ENCODE measurements at places on chromosomes 2 and 18. TPM values are rescaled to one million over a fixed set of nuclear protein-coding genes. Genes with fewer than 3 reads are reported as not detected.

DNA sequence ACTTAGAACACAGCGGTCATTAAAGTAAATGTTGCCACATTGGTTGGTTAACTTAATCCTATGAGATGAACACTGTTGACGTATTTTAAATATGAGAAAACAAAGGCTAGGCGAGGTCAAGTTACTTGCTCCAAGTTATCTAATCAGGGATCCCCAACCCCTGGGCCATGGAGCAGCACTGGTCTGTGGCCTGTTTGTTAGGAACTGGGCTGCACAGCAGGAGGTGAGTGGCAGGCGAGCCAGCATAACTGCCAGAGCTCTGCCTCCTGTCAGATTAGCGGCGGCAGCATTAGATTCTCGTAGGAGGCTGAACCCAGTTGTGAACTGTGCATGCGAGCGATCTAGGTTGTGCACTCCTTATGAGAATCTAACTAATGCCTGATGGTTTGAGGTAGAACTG is 878.9 kb downstream of the CPS1 start:
- no peak for DNase-seq

Gene PID1
- 5.7 TPM for polyA plus RNA-seq

- DNase-seq: no peak
Measured at GRCh38 chr2:172639823-172640222, 83.9 kb downstream of the PDK1 start.

- DNase-seq: no peak
Measured at GRCh38 chr2:161139098-161139987, 20.9 kb upstream of the TANK start.

Gene SESTD1
- 83.2 TPM for polyA plus RNA-seq

GRCh38 chr2:42931818-42932195 is 139.4 kb upstream of the HAAO start:
- no peak for DNase-seq

GRCh38 chr18:212780-213179 is 54.4 kb downstream of the USP14 start:
- DNase-seq: no peak

GRCh38 chr2:161088658-161089350 is 71.4 kb upstream of the TANK start:
- DNase-seq: no peak

Gene IL37
- polyA plus RNA-seq: not detected

Gene C2orf49
- 26.4 TPM for polyA plus RNA-seq

- DNase-seq: no peak
Measured at GRCh38 chr18:23136326-23137096, 1.2 kb downstream of the CABLES1 start.

DNA sequence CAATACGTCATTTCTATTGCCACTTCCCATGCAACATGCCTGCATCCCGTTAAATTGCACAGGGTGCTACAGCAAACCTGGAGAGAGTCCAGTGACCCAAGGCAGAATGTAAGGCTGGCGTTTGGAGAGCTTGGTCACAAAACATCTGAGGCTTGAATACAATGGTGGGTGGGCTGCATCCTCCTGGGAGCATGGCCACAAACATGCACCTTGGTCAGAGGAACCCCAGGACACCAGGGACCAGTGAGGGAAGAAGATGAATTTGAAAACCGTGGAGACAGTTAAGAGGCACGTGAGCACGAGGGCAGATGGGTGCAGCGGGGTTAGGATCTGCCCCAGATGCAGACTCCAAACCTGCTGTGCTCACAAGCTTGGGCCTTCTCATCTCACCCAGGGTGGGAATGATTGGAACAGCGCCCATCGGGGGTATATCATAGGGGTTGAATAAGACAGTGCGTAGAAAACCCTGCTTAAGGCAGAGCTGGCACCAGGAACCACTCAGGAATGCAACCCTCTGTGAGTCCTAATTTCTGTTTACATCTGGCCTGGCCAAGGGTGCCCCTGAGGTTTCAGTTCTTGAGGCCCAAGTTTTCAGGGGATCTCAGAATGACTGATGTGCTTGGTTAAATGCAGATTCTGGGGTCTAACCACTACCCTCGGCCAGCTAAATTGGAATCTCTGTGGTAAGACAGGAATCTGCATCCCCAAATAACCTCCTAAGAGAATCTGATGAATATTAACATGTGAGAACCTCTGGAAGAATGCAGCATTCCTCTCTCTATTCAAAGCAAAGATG is 97.2 kb downstream of the ARL4C start:
- no peak for DNase-seq

- no peak for DNase-seq
Measured at GRCh38 chr2:46852598-46852997, 63.0 kb downstream of the MCFD2 start.

Gene SS18
- polyA plus RNA-seq: 94.9 TPM

GRCh38 chr2:230865766-230866755 is 1.3 kb downstream of the ITM2C start:
- no peak for DNase-seq

DNA sequence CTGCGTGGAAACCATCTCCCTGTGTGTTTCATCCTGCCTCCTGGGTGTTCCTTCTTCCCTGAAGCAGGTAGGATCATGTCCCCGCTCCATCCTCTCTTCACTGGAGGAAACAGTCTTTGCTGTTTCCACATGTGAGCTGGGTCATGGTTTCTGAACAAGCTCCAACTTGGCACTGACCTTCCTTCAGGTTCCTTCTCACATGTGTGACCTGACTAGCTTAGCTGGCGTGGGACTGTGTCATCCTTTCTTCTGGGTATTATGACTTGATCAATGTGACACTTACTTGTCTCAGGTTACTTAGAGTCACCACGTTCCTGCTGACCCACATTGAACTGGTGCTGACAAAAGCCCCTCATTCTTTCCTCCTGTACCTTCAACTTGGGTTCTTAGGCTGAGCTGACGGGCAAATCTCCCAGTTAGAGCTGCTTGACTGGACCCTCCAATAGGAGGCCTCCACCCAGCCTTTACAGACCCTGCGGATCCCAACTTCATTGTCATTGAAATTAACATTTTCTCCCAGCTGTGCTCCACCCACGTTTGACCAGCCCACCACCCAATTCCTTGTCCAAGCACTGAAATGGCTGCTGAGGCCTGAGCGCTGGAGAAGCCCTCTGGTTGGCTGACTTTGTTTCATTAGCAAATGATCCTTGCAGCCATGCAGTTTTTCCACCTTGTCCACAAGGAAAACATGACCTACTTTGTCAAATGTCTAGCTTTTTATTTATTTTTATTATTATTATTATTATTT is 128.1 kb downstream of the DDX1 start:
- no peak for DNase-seq

Gene CMPK2
- polyA plus RNA-seq: 4.0 TPM

GRCh38 chr2:71786291-71787107 is 333.1 kb downstream of the DYSF start:
- no peak for DNase-seq

Gene SLC8A1
- polyA plus RNA-seq: 71.1 TPM

Gene AOX1
- 1.7 TPM for polyA plus RNA-seq

All from right renal cortex interstitium (tissue), 3 donors.